ENCODE measurements at places on chromosomes 3 and 15.

DNA sequence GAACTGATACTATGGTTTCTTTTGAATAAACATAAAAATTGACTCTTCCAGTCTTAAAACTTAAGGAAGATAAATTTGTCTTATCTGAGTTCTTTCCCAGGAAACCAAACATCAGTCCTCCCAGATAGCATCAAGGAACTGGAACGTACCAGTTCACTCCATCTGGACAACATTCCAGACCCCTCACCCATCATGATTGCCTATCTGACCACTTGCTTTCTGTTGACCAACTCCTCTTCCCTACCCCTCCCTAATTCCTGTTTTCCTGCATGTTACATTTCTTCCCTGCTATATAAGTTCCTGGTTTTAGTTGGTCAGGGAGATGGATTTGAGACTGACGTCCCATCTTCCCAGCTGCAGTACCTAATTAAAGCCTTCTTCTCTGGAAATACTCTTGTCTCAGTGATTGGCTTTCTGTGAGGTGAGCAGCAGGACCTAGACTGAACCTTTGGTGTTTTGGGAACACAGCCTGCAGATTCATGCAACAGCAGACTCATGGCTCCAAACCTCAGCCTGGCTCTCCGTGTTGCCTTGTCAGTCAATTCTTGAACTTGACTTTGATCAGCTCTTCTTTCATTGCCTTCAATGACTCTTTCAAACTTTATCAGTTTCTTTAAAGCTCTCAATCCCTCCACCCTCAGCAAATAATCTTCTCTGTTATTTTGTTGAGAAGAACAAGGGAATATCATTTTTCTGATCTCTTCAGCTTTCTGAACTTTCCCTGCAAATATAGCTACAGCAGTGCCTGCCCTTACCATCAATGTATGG is 123.6 kb downstream of the RPL22L1 start:
- DNase-seq: no peak

GRCh38 chr15:92116330-92116729 is 262.8 kb downstream of the SLCO3A1 start:
- DNase-seq: no peak

GRCh38 chr15:80970658-80971057 is 19.0 kb downstream of the MESD start:
- no peak for DNase-seq

- DNase-seq: no peak
Observed at GRCh38 chr15:40990080-40990479, 36.8 kb downstream of the CHAC1 start.

GRCh38 chr3:38004415-38005075 is 14.0 kb downstream of the VILL start:
- peak; percentile 79 for DNase-seq

DNA sequence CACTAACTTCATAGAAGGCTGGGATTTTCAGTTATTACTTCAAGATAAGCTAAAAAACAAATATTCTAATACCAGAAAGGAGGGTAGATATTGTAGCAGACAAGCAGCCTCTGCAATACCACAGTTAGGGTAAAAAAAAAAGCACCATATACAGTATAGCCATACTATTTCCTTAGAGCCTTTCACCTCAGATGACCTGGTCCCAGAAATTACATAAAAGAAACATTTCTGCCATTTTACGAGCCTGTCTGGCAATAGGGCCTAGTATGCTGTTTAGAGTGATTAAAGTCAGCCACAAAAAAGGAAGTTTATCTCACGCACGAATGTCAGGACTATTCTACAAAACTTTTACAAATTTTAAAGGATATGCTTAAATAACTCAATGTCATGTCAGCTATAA is 1016.6 kb downstream of the PLOD2 start:
- no peak for DNase-seq

- DNase-seq: peak; percentile 84
Observed at GRCh38 chr3:147390589-147391569, 15.5 kb downstream of the ZIC4 start.

Measured in G401 (cell line).